MM.1S (cell line): ENCODE measurements at places on chromosomes 2 and 18.

DNA sequence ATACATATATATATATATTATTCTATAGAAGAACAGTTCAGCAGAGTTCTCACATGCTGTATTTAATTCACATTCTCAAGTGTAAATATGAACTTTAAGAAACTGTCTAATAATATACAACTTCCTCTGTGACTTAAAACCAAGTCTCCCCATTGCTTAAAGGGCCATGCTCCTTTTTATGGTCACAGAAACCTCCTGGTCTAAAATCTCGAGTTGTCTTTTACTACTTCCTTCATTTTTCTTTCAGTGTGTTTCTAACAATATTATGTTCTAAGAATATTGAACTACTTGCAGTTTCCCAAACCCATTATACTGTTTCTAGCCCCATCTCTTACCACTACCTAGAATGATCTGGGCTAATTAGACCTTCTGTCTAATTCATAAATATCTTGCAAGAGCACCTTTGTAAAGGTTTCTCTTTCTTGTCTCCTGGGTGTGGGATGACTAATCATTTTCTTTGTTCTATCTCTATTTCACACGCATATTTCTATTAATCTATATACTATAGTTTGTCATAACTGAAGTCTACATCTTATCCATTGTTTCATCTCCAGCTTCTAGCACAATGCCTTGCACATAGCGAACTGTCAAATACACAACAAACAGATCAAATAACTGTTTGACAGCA lies 48.8 kb downstream of the ERBB4 start:
- DNase-seq: no peak

DNA sequence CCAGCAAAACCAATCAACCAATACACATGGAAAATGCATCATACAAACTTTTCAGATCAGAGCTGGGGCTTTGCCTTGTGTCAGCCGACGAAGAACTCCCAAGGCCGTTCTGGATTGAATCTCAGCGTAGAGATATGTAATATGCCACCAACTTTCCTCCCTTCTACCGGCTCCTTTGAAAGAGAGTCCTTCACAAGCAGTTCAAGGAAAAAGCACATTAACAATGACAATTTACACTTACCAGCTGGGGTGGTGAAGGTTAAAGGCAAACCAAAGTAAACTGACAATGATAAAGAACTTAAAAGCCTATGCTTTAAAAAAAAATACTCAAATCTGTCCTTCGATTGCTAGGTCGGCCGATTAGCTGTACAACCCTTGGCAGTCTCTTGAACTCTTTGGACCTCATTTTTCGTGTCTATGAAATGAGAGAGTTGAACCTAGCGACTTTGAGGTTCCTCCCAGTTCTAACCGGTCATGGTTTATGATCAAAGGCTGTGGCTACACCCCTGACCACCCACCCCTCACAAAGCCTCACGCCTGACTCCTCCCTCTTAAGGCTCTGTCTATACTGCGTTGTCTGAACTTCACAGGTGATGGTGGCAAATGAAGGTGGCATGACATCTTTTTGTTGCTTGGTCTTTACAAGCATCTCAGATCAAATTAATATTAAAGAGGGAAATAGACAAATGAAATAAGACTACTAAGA lies 46.2 kb downstream of the BCL2 start:
- no peak for DNase-seq

- no peak for DNase-seq
Measured at GRCh38 chr2:73503992-73504570, 118.4 kb downstream of the ALMS1 start.

DNA sequence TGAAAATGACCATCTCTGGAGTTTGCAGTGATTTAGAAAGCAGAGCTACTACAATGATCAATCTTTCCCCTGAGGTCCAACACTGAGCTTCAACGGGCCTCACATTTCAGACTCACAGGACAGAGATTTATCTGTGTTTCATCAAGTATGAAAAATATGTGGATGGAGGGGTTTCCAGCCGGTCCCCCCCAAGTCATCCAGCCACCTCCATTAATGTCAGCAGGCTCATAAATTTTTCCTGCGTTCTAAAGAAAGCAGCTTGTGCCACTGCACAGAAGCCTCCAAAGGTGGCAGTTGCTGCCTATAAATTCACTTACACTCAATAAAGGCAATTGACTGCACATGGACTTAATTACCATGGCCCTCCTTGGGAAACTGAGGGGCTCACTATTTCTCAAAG lies 117.4 kb upstream of the ACKR3 start:
- DNase-seq: no peak

DNA sequence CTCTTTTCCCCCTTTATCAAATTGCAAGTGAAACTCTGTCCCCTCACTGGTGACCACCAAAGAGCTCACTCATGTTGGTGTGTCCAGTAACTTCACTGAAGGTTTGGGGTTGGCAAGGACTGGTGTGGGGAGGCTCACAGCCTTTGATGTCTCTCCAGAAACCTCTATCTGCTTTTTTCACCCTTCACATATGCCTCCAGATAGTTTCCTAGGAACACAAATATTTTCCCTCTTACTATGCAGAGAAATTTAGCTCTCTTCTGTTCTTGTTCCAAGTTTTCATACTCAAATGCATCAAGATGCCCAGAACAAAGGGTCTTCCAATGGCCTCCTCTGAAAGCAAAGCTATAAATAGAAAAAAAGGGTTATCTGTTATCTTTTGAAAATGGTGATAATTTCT lies 20.7 kb downstream of the DTNA start:
- no peak for DNase-seq
